Stimulated activated CD8-positive, alpha-beta memory T cell treated with anti-CD3 and anti-CD28 coated beads, Interleukin-12 subunit alpha, Interleukin-12 subunit beta, amount 100 ng/mL, for 4 hours (primary cell): ENCODE measurements at places on chromosomes 12 and 14.

DNA sequence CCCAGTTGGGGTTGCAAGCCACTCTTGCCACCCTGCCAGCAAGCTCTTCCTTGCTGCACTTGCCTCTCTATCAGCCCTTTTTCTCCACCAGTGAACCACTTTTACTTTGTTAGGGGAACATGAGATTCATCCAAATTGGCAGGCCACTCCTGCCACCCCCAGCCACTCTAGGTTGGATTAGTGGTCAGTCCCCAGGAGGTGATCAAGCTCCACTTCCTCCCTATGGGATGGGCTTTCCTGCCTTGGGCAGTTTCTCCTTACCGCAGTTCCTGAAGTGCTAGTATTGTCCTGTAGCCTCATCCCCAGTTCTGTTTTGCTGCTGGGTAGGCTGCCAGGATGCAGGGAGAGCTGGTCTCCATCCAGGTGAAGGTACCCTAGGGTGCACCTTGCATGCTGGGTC is 104.5 kb downstream of the ALG10 start:
- DNase-seq = no peak

DNA sequence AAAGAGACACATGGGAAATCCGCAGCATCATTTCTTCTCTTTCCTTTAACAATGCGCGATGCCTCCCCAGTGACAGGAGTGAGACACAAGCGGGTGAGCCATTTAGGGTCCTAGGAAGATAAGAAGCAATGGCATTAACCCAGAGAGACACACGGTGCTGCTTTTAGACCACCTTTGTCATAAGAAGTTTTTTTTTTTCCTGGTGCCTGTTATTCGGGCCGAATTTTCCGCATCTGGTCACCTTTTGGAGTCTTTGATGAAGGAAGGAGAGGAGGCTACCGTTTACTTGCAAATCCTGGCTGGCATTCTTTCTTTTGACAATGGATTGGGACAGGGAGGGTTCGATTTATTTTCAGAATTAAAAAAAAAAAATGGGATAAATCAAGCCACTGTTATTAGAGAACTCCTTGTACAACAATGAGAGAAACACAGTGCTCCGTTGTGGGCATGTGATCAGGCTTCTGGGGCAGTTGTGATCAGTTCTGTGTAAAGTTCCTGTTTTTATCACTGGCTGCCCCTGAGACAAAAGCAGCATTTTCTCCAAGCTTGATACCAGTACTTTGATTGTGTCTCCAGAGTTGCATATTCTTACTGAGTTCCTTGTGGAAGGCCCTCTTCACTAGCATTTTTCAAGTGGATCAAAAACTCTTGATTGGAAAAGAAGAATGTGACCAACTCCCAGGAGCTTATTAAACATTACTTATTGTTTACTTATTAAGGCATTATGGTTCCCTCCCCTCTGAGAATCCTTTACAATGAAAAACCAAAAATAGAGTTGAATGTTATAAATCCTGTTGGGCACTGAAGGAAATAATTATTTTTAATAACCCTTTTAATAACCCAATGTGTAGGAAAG is 1.1 kb downstream of the DIP2B start:
- DNase-seq = no peak

- DNase-seq = no peak
Measured at GRCh38 chr14:56730538-56731145, 79.6 kb downstream of the OTX2 start.

DNA sequence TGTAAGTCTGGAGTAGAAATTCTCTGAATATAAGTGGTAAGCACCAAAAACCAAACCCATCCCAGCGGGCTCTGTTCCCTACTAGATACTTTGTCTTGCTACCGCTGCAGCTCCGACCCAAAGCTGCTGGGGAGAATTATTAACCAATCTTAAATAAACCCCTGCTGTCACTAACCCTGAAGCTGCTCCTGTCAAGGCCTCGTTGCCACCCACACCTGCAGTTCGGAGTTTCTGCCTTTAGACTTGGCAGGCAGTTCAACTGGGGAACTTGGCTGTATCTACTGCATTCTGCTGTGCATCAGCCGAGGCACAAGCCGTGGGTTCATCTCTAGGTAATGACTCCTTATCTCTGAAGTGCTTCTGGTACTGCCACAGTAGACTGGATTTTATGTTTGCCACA is 55.5 kb downstream of the PPM1A start:
- no peak for DNase-seq

DNA sequence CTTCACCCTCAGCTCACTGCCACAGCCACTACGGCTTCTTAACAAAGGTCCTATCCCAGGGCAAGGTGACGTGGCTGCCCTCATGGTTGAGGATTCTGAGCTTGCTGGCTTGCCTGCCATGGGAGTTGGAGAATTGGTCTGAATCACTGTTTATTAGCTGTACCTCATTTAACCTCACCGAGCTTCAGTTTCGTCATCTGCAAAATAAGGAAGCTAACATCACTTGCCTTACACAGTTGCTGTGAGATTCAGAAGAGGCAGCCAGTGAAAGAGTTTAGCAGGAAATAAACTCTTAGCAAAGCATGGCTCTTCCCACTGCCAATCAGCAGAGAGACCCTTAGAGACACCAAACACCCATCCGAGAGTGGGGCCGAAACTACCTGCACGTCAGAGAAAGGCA is 90.1 kb upstream of the KCNA1 start:
- DNase-seq = no peak

- DNase-seq = no peak
Measured at GRCh38 chr14:96037891-96038557, 1.1 kb upstream of the C14orf132 start.

DNA sequence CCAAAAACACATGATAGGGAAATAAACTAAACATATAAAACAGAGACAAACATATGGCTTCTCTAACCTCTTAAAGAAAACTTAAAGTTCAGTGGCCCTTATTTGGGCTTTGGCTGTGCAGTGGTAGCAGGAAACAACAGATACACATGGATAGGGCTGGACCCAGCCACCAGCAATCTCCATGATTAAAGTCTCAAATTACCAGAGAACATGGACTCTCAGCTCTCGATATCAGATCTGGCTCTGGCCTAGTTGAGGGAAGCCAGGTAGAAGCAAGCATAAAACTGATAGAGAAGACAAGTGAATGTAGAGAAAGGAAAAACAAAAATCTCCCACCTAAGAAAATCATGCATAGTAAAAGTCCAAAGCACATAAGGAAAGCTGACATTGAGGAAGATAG is 164.8 kb downstream of the ITPR2 start:
- DNase-seq = no peak

GRCh38 chr12:111086947-111087700 is 166.7 kb upstream of the MYL2 start:
- no peak for DNase-seq

DNA sequence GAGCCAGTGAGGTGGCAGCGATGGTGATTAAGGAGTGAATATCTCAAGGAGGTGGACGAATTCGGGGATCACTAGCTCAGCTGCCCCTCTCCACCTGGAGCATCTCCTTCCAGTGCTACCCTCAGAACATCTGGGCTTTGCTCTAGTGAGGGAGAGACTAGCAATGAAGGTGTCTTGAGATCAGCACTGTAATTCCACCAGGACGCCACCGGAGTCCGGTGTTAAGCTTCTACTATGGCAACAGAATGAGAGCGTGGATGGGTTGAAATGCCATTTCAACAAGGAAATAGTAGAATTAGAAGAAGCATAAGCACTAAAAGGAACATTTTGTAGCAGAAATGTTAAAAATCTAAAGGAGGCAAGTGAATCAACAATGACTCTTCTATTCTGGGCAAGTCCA is 61.1 kb downstream of the NTF3 start:
- no peak for DNase-seq

DNA sequence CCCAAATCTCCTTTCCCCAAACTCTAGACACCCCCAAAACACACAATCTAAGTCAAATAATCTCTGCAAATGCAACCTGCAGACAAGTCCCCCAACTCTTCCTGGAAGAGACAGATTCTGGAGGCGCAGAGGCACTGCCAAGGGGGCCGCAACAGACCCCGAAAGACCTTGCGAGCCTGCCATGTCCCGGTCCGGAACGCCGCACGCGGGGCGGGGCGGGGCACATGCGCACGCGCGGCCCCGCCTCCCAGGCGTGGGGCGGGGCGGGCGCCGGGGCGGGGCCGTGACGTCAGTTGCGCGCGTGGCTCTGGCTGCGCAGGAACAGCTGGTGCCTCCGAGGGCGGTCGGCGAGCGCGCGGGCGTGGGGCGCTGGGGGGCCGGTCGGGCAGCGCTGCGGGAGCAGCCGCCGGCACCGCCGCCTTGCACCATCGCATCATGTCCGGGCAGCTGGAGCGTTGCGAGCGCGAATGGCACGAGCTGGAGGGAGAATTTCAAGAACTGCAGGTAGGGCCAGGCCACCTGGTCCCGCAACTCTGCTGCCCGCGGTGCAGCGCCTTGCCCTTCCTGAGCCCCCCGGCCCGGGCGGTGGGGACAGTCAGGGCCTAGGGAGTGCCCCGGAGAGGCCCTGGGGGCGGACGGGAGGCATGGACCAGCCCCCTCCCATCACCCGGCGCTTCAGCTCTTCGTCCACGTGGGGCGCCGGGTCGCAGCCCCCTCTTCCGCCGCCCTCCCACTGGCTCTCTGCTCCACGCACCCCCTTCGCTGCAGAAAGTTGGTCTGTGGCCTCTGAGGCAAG is at the start of gene TMEM120B:
TSS of gene TMEM120B (plus strand) at position 292 of the 796 bp plus-strand sequence. CDS start at position 436, 144 bp downstream.
- peak; percentile 75 for DNase-seq

GRCh38 chr12:76226956-76227355 is 121.3 kb downstream of the BBS10 start:
- DNase-seq = no peak

- DNase-seq = no peak
Measured at GRCh38 chr12:24134092-24134491, 184.6 kb upstream of the SOX5 start.
